Left cardiac atrium (tissue), 4 donors: ENCODE measurements at places on chromosomes 2 and 18. TPM values are rescaled to one million over a fixed set of nuclear protein-coding genes. Genes with fewer than 3 reads are reported as not detected.
A peak's percentile ranks its signal among the peaks of the same experiment; 100 is the strongest.

DNA sequence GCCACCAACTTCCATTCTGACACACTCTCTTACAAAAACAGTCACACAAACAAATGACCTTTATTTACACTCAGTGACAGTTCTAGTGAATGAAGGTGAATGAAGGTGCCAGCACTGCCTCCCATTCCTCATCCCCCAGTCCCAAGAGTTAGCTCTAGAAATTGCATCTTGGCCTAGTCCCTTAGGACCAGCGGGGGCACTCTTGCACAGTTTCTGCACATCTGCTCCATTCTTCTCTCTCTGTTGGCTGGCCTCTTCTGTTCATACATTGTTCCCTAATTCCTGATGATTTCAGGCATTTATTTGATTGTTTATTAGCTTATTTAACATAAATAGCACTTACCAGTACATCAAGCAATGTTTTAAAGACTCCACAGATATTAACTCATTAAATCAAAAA is 30.9 kb downstream of the GAREM1 start:
- DNase-seq: no peak

The CERKL gene
- total RNA-seq: not detected

DNA sequence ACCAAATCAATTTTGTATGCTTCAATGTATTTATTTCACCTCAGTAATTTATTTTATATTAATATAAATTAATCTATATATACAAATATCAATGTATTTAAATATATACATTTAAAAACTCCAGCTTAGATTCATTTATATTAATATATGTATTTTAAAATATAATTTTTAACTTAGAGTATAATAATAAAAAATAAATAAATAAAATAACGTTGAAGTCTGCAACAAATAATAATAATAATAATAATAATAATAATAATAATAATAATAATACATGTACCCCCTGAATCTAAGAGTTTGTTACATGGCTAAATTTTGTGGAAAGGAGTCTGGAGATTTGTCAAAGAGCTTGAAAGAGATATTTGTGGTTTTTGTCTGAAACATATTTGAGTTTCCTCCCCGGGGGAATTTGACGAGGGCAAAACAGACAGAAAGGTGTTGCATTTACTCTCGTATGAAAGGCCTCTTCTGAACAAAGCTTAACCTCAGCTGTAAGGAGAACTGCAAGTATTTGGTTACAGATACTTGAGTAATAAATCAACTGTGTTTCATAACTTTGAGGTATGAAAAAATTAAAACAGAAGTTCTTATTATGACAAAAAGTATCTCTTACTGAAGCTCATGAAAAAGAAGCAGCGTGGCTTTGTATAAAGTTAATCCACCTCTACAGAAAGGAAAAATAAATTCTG is 93.4 kb downstream of the CDH19 start:
- no peak for DNase-seq

DNA sequence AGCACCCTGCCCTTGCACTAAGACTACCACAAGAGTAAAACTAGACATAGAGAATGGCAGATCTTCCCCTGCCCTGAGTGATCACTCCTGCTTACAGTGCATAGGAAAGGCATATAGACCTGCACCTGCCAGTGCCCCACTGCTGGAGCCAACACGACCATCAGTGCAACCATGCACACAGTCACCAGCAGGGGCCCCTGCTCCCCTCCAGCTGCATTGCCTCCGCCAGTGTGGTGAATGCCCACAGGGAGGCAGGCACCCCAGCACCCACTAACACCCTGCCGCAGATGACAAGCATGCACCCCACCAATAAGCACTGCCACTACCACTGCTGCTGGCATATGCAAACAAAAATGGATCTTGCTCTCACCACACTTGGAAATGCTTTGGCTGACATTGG is 478.8 kb downstream of the ADCYAP1 start:
- DNase-seq: no peak

DNA sequence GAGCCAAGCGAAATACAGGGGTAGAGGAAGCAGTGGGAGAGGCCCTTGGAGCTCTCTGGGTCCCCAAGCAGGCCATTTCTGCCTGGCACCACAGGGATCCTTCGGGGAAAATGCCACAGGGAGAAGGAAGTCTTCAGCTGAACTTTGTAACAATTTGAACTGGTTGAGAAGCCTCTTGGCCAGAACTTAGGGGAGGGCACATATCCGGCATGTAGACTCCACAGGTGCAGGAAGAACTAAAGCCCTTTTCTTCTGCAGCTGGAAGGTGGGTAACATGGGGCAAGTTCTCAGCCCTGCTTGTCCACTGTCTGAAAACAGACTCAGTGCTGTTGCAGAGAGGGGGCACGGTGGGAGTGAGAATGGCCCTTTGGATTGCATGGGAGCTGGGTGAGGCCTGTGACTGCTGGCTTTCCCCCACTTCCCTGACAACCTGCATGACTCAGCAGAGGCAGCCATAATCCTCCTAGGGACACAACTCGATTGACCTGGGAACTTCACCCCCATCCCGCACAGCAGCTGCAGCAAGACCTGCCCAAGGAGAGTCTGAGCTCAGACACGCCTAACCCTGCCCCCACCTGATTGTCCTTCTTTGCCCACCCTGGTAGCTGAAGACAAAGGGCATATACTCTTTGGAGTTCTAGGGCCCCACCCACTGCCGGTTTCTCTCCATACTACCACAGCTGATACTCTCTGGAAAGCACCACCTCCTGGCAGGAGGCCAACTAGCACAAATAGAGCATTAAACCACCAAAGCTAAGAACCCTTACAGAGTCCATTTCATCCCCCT is 101.6 kb upstream of the FAM136A start:
- DNase-seq: no peak

DNA sequence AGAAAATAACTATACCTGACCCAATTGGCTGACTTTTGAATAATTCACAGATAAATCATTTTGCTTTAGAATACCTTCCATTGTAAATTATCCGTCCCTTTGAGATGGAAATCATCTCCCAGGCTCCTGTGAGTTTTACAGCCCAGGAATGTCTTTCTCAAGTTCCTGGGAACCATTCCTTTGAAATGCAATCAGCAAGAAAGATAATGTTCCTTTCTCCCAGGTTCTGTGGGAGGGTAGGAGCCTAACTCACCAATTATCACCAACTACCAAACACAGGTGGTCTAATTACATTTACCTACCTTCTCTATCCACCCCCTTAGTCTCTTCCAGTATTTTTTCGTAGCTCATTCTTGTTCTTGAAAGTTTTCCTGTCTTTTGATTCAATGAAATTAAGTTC is 1016.0 kb downstream of the SOCS6 start:
- DNase-seq: no peak

The POTEF gene
- total RNA-seq: not detected

- DNase-seq: no peak
These were observed 90.4 kb downstream of the CERKL start for GRCh38 chr2:181566334-181567032.

DNA sequence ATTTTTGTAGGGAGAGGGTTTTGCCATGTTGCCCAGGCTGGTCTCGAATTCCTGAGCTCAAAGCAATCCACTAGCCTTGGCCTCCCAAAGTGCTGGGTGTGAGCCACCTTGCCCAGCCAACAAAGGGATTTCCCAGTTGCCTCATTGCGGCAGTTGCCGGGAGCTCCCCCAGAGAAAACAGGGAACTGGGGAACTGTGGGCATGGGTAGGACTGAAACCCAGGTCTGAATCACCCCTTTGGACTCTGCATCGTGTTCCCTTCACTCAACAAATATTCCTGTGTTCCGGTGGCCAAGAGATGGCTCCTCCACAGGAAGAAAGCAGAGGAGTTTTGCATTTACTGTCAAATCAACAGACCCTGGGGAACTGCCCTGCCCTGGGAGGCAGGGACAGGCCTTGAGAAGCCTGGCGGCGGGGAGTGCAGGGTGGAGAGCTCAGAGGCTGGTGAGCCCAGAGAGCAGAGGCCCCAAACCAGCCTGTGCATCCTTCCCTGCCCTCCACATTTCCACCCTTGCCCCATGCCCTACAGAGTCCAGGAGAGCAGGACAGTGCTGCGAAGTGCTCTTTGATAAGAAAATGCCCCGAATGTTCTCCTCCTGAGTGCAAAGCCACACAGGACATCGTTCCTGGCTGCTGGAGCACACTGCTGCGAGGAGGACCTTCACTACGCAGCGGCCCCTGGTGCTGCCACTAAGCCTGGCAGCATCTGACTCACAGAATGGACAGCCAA is 24.9 kb downstream of the MYO7B start:
- DNase-seq: no peak

The RAB6D gene
- 0.09 TPM for total RNA-seq

The WDR35 gene
- 6.3 TPM for total RNA-seq

The CPLX4 gene
- not detected for total RNA-seq

GRCh38 chr2:27123302-27124150 is at the start of gene ABHD1:
ABHD1 (plus strand) TSS chr2:27123815; CDS start chr2:27123949, 134 bp downstream.
- DNase-seq: peak; percentile 74

- DNase-seq: peak; percentile 75
These were observed 2.7 kb downstream of the GPC1 start for GRCh38 chr2:240437861-240438809.

GRCh38 chr2:219298759-219299371 is 10.3 kb downstream of the PTPRN start:
- DNase-seq: peak; percentile 85

DNA sequence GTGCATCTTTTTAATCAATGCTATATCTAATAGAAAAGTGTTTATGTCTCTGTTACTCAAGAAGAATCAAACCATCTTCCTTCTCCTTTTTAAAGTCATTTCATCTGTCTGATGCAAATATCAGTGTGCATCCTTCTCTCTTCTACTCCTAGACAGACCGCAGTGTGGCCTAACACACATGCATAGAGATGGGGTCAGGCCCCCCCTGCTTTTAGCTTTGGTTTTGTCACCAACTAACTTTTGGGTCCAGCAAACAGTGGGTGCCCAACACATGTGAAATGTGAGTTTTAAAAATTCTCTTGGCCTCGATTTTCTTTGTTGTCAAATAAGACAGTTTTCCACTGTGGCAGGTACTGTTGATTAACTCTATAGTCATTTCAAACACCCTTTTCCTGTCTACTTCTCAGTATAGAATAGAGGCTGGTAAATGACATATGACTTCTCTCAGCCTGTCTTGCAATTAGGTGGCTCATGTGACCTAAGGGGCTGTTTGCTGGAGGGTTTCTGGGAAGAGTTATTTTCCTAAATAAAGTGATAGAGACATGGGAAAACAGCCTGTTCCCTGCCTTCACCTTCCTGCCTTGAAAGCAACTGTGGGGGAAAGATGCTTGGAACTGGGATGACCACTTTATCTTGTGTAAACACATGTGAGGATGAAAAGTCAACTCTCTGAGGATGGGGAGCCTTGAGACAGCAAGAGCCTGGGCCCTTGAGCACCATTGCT is 65.7 kb upstream of the DARS1 start:
- DNase-seq: no peak

GRCh38 chr18:57618910-57619309 is 2.7 kb downstream of the NARS1 start:
- no peak for DNase-seq

- DNase-seq: no peak
These were observed 265.3 kb downstream of the ZEB2 start for GRCh38 chr2:144254342-144255235.

- DNase-seq: peak; percentile 76
These were observed at the start of gene DNMT3A for GRCh38 chr2:25341753-25342371. DNMT3A (minus strand) TSS chr2:25341925; CDS start chr2:25313984, 27,941 bp downstream.

The ANKRD29 gene
- total RNA-seq: 4.7 TPM

The MAP4K3 gene
- total RNA-seq: 31.2 TPM

The MYOM1 gene
- 351 TPM for total RNA-seq

The MYL1 gene
- total RNA-seq: not detected

The ANKRD62 gene
- total RNA-seq: not detected

The PCARE gene
- total RNA-seq: 1.0 TPM

- DNase-seq: no peak
These were observed 79.7 kb downstream of the COBLL1 start for GRCh38 chr2:164761737-164762460.
